ENCODE measurements at places on chromosomes 3 and 15. TPM values are rescaled to one million over a fixed set of nuclear protein-coding genes. Genes with fewer than 3 reads are reported as not detected.

The RASGRP1 gene
- total RNA-seq, result 8.8 TPM

- no peak for DNase-seq
- no peaks in the 10 kb centered on the region for H3K4me1 ChIP-seq
- no peaks in the 10 kb centered on the region for H3K27me3 ChIP-seq
- no peaks in the 10 kb centered on the region for H3K36me3 ChIP-seq
These were observed 1282.9 kb downstream of the ROBO2 start for GRCh38 chr3:78322780-78323179.

DNA sequence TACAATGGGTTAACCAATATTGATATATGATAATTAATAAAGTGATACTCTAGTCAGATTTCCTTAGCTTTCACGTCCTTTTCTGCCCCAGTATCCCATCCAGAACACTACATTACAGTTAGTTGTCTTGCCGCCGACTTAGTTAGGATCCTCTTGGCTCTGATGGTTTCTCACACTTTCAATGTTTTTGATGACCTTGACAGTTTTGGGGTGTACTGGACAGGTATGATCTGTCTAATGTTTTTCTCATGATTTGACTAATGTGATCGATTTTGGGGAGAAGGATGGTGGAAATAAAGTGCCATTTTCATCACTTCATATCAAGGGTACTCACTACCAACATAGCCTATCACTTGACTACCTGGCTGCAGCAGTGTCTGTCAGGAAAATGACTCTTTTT is 245.0 kb upstream of the TMC3 start:
- H3K36me3 ChIP-seq, result no peaks in the 10 kb centered on the region
- H3K4me1 ChIP-seq, result no peaks in the 10 kb centered on the region
- DNase-seq, result no peak
- no peaks in the 10 kb centered on the region for H3K27me3 ChIP-seq

DNA sequence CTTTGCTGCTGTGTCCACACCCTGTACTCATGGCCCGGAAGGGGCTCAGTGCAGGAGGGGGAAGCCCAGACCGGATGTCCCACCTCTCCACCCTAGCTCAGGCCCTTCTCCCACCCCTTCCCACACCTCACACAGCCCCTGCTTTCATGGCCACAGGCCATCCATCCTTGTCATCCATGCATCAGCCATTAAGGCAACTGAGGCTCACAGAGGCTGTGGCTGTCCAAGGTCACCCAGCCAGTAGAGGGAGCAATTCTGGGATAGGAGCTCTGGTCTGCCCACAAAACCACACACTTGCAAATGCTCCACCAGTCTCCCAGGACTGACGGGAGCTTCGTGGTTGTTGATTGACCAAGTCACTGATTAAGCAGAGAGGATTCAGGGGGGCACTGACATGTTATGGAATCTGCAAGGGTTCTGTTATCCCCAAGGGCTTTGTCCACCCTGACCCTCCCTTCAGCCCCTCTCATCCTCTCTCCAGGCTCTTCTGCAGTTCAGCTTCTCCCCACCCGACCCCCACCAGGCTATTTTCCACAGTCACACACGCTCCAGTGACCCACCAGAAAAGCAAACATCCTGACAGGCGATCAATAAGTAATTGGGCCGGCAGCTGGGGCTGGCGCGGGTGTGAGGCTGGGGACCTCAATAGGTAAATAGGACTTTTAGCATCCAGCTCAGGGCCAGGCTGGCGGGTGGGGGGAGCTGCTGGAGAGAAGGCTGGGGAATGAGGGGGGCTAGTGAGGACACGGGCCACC is 15.1 kb downstream of the LINGO1 start:
- DNase-seq, result no peak
- no peak overlapping the region for H3K27ac ChIP-seq
- H3K4me3 ChIP-seq, result no peak overlapping the region
- no peaks in the 10 kb centered on the region for H3K4me1 ChIP-seq
- no peaks in the 10 kb centered on the region for H3K36me3 ChIP-seq
- H3K27me3 ChIP-seq, result no peaks in the 10 kb centered on the region

The GOLGA6L7 gene
- total RNA-seq, result not detected

DNA sequence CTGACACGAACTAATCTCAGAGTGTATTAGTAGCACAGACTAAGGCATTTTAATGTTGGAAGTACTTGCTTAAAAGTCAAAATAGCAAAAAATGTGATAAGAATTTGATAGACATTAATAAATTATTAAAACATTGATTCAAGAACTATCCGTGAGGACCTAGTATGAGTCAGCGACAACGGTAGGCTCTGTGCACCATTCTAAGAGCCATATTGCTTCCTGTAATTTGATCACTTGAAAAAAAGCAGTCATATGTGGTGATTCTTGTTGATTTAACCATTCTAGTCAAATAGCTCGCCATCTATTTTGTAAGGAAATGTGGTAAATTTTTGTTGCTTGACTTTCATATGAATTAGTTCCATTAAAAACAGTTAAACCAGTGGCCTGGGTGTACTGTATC is 534.9 kb upstream of the ARRDC4 start:
- H3K4me3 ChIP-seq, result no peak overlapping the region
- H3K4me1 ChIP-seq, result no peaks in the 10 kb centered on the region
- no peak overlapping the region for H3K27ac ChIP-seq
- DNase-seq, result no peak
- no peaks in the 10 kb centered on the region for H3K36me3 ChIP-seq

DNA sequence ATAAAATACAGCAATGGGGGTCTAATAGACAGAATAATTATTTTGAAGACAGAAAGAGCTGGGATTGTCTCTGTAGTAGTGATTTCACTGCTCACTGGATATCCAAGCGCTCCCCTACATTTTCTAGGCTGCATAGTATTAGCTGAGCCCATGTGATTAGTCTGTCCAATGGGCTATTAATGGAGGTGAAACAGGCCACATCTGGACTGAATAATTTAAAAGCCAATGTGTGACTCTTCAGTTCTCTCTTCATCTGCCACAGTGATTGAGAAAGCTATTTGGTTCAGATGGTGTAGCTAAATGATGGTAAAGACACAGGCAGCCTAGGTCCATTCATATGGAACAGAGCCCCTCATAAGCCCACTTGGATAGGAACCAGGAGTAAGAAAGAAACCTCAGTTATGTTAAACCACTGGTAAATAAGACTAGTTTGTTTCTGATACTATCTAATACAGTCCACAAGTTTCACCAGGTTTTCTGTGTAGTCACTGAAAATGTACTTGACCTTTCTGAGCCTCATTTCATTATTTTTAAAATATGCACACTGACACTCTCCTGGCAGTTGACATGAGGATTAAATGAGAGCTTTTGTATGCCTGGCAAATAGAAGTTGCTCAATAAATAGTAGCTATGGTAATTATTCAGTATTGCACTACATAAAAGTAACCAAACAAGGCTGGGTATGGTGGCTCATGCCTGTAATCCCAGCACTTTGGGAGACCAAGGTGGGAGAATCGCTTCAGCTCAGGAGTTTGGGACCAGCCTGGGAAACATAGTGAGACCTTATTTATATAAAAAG is 17.0 kb upstream of the STT3B start:
- H3K36me3 ChIP-seq, result no peaks in the 10 kb centered on the region
- no peak for DNase-seq
- H3K4me3 ChIP-seq, result no peak overlapping the region
- H3K27me3 ChIP-seq, result no peaks in the 10 kb centered on the region

The CCR4 gene
- 0.49 TPM for total RNA-seq

The COL7A1 gene
- total RNA-seq, result 148 TPM

GRCh38 chr3:38029400-38030125 is at the start of gene PLCD1:
Gene PLCD1, minus strand, starts transcription at chr3:38029642. Its CDS starts 103 bp downstream, at chr3:38029539.
- peak; percentile 88 for DNase-seq
- H3K4me1 ChIP-seq, result peaks cover 64% of the 10 kb centered on the region
- H3K27me3 ChIP-seq, result no peaks in the 10 kb centered on the region
- peak within 1 kb of the TSS; percentile 80 for H3K4me3 ChIP-seq
- no peaks in the 10 kb centered on the region for H3K36me3 ChIP-seq

DNA sequence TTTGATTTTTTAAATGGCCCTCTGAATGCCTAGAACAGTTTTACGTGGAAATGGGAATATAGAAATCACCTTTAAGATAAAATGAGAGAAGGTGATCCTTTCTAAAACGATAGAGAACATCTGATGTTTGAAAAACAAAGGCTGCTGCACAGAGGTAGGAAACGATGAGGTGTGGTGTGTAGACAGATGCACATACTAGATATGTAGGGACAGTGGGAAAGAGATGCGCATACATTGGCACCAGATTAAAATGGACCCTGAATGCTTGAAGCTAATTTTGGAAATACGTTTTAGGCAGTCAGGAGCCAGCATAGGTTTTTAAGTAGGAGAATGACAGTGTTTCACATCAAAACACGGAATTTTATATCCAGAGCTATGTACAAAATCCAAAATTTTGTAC is 29.0 kb downstream of the MAP6D1 start:
- H3K27ac ChIP-seq, result no peak overlapping the region
- H3K4me3 ChIP-seq, result no peak overlapping the region
- DNase-seq, result no peak
- H3K27me3 ChIP-seq, result no peaks in the 10 kb centered on the region
- H3K36me3 ChIP-seq, result no peaks in the 10 kb centered on the region

DNA sequence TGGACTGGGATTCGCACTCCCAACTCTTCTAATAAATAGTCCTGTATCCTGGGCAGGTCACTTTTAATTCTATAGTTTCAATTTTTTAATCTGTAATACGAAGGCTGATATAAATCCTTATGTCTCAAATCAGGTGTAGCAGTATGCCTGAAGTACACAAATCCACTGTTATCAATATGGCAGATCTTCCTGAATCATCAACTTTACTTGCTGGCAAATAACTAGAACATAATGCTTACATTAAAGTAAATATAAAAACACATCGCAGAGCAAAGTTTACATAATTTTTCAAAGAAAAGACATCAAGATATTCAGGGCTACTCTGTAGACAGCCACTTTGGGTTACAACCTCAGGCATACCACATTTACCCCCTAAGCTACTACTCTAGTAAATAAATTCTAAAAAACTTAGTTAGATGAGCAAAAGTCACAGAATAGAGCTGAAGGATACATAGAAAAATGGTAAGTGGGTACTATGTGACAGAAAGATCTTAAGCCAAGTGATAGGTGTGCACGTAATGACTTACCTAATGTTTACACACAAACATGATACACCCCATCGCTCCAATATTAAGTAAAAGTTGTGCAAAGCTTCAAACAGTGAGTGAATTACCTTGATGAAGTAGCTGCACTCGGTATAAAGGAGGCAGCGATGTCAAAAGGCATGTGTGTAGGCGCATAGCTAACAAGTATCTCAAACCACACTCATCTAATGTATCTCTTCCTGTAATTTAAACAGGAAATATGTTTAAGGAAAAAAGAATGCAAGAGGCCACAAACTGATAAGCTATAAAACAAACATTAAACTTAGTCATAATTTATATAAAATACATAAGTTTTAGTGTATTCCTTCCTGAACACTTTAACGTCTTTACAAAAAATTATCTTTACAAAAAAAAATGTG is 127.9 kb downstream of the DMXL2 start:
- no peak overlapping the region for H3K27ac ChIP-seq
- no peaks in the 10 kb centered on the region for H3K4me1 ChIP-seq
- no peak overlapping the region for H3K4me3 ChIP-seq
- no peaks in the 10 kb centered on the region for H3K27me3 ChIP-seq

GRCh38 chr3:43113671-43114070 is 7.8 kb upstream of the POMGNT2 start:
- H3K4me3 ChIP-seq, result no peak overlapping the region
- no peaks in the 10 kb centered on the region for H3K36me3 ChIP-seq
- DNase-seq, result no peak
- H3K27ac ChIP-seq, result no peak overlapping the region
- H3K27me3 ChIP-seq, result no peaks in the 10 kb centered on the region

GRCh38 chr15:45657764-45658545 is 23.1 kb downstream of the SQOR start:
- peaks cover 41% of the 10 kb centered on the region for H3K4me1 ChIP-seq
- no peaks in the 10 kb centered on the region for H3K27me3 ChIP-seq
- DNase-seq, result no peak
- H3K36me3 ChIP-seq, result peaks cover 13% of the 10 kb centered on the region

DNA sequence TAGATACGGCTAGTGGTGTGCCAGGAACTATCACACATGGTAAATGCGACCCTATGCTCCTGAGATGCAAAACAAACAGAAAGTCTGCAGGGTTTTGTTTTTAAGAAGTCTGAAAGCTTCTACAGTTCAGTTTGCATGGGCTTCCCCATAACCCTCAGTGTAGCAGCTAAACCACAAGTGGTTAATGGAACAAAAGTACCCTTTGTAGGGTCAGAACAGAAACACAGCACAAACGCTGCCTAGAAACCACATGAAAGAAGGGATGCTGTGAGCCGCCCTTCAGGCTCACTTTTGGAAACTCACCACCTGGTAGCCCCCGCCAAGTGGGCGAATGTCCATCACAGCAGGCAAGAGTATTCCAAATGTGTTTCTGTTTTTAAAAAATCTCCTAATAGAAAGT is 46.2 kb downstream of the CTDSPL start:
- no peak overlapping the region for H3K27ac ChIP-seq
- no peaks in the 10 kb centered on the region for H3K36me3 ChIP-seq
- H3K4me3 ChIP-seq, result no peak overlapping the region
- peaks cover 52% of the 10 kb centered on the region for H3K4me1 ChIP-seq
- H3K27me3 ChIP-seq, result no peaks in the 10 kb centered on the region

The SPTSSB gene
- total RNA-seq, result 2.9 TPM
